ENCODE measurements at places on chromosomes 13 and 19.

- no peak for DNase-seq
Observed at GRCh38 chr19:9009431-9009830, 778 bp downstream of the MUC16 start.

- no peak for DNase-seq
Observed at GRCh38 chr19:39399668-39400050, 7.0 kb upstream of the ZFP36 start.

DNA sequence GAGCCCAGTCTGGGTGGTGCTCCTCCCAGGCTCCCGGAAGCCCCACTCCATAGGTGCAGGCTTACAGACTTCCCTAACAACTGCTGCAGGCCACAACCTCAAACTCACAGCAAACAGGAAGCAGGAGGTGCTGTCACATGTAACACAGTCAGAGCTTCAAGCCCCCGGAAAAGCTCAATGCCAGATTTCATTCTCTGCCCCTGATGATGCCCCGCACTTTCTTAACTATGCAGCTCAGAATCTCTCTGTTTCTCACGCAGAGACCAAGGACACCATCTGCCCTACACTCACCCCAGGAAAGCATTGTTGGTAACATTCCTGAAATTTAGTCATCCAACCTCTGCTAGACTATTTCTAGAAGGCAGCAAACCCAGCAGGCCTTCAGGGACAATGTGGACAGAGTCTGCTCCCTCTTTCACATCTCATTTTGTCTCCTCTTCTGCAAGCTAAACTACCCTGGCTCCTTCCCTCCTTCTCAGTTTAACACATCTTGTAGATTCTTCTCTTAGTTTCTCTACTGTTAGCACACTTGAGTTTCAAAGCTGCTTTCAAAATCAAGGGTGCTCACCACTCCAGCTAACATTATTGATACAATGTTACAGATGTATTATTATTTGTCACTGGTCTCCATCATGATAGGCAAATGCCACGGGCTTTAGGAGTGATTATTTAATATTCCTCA, 162.5 kb downstream of the KCTD12 start:
- peak; percentile 5 for DNase-seq

DNA sequence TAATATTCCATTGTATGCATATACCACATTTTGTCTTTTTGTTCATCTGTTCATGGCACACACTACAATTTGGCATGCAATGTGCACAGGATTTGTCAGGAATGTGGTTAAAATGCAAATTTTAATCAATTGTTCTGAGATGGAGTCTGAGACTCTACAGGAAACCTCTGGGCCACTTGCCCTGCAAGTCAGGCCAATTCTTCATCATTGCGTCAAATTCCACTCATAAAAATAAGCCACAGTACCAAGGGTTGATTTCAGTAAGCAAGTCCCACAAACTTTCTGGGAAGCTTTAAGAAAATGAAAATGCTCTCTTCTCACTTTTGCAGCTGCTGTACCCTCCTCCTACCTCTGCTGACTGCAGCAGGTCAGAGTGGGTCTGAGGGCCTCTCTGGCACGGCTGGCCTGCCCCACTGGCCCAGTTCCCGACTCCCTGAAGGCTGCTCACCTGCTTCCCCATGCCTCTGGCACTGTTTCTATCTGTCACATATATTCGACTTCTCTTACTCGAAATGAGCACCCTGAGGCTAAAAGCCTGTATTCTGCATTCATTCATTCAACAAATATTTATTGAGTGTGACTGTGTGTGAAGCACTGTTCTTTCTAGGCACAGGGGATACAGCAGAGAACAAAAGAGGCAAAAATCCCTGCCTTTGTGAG, 83.8 kb upstream of the WASF3 start:
- DNase-seq: no peak

DNA sequence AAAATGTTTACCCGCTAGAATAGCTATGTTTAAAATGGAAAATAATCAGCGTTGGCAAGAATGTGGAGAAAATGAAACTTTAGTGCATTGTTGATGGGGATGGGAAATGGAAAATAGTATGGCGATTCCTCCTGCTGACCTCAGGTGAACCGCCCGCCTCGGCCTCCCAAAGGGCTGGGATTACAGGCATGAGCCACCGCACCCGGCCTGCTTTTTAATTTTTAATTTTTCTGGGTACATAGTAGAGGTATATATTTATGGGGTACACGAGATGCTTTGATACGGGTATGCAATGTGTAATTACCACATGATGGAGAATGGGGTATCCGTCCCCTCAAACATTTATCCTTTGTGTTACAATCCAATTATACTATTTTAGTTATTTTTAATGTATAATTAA, 7.3 kb upstream of the NLRP8 start:
- no peak for DNase-seq

DNA sequence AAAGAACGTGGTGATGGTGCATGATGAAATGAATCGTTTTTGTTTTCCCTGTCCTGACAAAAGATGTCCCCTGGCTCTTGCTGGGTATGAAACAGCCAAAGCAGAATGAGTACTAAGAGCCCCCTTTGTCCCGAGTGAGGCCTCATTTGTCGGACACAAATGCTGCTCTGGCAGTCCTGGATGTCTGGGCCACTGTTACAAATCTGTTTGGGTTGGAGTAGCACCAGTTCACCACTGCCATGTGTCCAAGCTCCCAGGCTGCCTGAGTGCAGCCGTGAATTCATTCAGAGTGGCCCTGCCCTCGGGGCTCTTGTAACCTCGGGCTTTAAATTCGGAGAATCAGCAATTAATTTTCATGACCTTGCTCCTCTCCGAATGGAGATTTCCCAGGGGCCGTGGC, 182.4 kb downstream of the NUFIP1 start:
- DNase-seq: no peak

DNA sequence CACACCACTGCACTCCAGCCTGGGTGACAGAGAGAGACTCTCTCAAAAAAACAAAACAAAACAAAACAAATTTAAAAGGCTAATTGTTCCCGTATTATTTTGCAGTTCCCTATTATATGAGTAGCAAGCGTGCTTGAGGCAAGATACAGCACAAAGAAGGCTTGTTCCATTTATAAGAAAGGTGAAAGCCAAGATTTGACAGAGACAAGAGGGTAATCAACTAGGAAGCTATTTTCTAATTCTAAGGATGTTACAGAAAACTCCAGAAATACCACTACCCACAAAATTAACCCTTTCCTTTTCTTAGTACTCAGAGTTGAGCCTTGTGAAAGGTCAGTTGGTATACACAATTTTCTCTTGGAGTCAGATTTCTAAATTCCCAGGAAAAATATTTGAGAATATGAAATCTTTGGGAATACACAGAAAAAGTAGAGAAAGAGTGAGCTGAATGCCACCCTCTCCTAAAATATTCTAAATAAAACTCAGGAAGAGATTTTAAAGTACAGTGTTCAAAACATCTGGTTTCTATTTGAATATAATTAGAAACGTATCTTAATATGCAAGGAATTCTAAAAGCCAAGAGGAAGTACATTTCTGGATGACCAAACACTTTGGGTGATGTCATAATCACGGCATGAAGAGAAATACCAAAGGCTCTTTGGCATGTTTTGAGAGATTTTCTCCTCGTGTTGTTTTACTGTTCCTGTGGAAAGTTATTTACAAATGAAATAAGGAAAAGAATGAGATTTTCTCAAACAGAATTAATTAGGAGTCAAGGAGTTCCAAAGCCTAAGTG, 63.0 kb upstream of the FLT1 start:
- no peak for DNase-seq

Data from CD4-positive, alpha-beta T cell treated with Interleukin-4 for 4 hours (primary cell).